Tibial nerve (tissue), 4 donors: ENCODE measurements at places on chromosomes 13 and 19. TPM values are rescaled to one million over a fixed set of nuclear protein-coding genes. Genes with fewer than 3 reads are reported as not detected.

The GRIN2D gene
- total RNA-seq, result 0.90 TPM

The SYNE4 gene
- 0.98 TPM for total RNA-seq

The NCAN gene
- not detected for total RNA-seq

The CEACAM3 gene
- 1.0 TPM for total RNA-seq

The ZNF816 gene
- total RNA-seq, result 13.8 TPM

The GRIK5 gene
- 12.0 TPM for total RNA-seq

The PINLYP gene
- total RNA-seq, result 7.5 TPM

The KLHL1 gene
- total RNA-seq, result not detected

The ZNF534 gene
- total RNA-seq, result 1.9 TPM

The BCL3 gene
- 25.1 TPM for total RNA-seq

The CGB3 gene
- not detected for total RNA-seq

The OLFM4 gene
- 1.2 TPM for total RNA-seq

The TTC9B gene
- 0.84 TPM for total RNA-seq

The KL gene
- total RNA-seq, result 7.3 TPM

The C19orf33 gene
- total RNA-seq, result 439 TPM

The RNF113B gene
- not detected for total RNA-seq

The PRR36 gene
- total RNA-seq, result 2.5 TPM

The ZNF302 gene
- total RNA-seq, result 27.0 TPM

The USHBP1 gene
- 29.4 TPM for total RNA-seq

The LYL1 gene
- 21.6 TPM for total RNA-seq

The ZNF221 gene
- total RNA-seq, result 7.3 TPM

The CKM gene
- total RNA-seq, result 0.30 TPM

The BRME1 gene
- 1.5 TPM for total RNA-seq

The ARID3A gene
- 8.1 TPM for total RNA-seq

The SIGLEC12 gene
- total RNA-seq, result 0.66 TPM

The BEST2 gene
- total RNA-seq, result 0.21 TPM
